ENCODE measurements at places on chromosomes 2 and 18. TPM values are rescaled to one million over a fixed set of nuclear protein-coding genes. Genes with fewer than 3 reads are reported as not detected.

Gene ZC3H6
- total RNA-seq = 3.5 TPM

Gene LIMS3
- total RNA-seq = 0.17 TPM

Gene ACMSD
- total RNA-seq = not detected

Gene NYAP2
- total RNA-seq = 2.3 TPM

Gene DPYSL5
- total RNA-seq = not detected

Gene EMILIN1
- total RNA-seq = 0.17 TPM

Gene ST8SIA3
- total RNA-seq = not detected

Gene LAMA1
- 1.6 TPM for total RNA-seq

Gene HMSD
- 0.84 TPM for total RNA-seq

Gene C2orf81
- 1.6 TPM for total RNA-seq

Gene ASB18
- total RNA-seq = not detected

Gene HOXD13
- 2.1 TPM for total RNA-seq

Measured in M059J (cell line).